Stomach (tissue), 19 donors: ENCODE measurements at places on chromosomes 6 and 20.
A peak's percentile ranks its signal among the peaks of the same experiment; 100 is the strongest.

DNA sequence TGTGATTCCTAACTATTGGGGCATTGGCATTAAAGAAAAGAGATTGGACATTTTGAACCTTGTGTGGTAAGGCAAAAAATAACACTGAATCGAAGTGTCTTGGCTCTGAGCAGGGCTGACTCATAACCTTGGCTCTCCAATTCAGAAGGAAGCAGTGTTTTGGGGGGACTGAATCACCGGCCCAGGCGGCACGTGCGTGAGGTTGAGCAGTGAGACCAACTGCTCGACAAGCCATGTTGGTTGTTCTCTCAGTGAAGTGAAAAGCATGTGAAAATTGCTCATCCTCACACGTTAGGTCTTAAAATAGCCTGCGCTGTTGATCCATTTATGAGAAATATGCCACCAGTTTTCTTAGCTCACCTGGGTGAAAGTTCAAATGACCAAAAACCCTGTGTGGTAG is 137.8 kb upstream of the SPACA1 start:
- DNase-seq, result no peak

DNA sequence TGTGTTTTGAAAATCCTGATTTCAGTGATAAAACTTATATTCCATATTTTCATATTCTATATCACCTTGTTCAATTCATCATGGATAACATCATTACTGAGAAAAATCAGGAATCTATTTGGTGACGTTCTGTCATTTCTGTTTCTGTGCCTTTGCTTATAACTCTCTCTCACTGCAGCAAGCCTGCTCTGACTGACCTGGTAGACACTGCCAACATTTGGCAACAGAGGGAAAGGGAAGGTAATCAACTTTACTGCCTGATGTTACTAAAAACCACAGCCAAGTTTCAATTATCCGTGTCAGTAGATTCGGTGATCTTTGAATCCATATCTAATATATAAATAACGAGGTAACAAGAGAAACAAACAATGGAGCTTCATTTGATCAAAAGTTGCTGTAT is 501.9 kb downstream of the LMBRD1 start:
- no peak for DNase-seq

GRCh38 chr6:26556263-26557070 is 18.3 kb downstream of the HMGN4 start:
- peak; percentile 65 for DNase-seq

DNA sequence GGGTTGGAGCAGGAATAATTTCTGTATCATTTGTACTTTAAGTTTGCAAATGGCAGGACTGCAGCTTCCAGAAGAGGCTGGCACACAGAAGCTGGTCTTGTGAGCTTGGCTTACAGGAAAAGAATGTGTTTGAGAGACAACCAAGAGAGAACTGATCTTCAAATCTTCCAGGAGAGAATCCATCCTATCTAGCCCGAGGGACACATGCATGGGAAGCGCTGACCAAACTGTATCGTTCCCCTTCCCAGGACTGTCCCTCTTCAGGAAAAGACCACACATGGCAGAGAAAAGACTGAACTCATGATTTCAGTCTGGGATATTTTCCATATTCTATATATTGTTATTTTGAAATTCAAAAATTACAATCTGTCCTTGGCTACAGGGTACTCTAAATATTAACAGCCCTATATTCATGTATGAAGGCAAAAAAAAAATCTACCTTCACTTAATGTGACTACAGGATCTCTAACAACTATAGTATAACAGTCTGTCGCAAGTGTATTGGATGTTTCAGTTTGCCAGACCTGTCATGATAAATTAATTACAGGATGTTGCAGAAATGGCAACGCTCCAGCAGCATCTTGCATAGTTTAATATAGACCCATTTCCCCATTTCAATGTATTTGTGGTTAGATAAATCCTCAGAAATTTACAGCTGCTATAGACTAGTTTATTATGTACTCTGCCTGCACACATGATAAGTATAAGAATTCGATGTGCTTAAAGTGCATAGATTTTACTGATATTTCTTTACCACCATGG is 99.4 kb downstream of the MYB start:
- DNase-seq, result no peak

- DNase-seq, result no peak
These were observed 187.9 kb downstream of the TTLL2 start for GRCh38 chr6:167512696-167513375.

DNA sequence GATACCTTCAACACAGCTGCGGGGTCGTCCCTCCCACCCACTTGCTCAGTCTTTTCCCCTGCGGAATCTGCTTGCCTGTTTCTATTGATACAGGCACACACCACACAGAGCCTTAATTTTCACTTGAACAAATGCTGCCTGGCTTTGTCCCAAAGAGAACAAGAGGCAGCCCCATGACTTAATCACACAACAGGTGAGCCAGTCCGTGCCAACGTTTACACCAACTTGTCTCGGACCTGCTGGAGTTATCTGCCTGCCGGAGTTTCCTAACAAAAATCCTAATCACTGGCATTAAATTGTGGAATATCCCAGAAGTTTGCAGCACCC is 186.8 kb upstream of the RREB1 start:
- DNase-seq, result peak; percentile 74
